ENCODE measurements at places on chromosomes 12 and 14.

GRCh38 chr12:108821407-108822397, 35.7 kb downstream of the SSH1 start:
- no peaks in the 10 kb centered on the region for H3K27me3 ChIP-seq
- peak overlapping the region; percentile 28 for H3K27ac ChIP-seq
- H3K36me3 ChIP-seq: peaks cover 27% of the 10 kb centered on the region
- H3K4me1 ChIP-seq: peaks cover 43% of the 10 kb centered on the region
- H3K4me3 ChIP-seq: no peak overlapping the region

DNA sequence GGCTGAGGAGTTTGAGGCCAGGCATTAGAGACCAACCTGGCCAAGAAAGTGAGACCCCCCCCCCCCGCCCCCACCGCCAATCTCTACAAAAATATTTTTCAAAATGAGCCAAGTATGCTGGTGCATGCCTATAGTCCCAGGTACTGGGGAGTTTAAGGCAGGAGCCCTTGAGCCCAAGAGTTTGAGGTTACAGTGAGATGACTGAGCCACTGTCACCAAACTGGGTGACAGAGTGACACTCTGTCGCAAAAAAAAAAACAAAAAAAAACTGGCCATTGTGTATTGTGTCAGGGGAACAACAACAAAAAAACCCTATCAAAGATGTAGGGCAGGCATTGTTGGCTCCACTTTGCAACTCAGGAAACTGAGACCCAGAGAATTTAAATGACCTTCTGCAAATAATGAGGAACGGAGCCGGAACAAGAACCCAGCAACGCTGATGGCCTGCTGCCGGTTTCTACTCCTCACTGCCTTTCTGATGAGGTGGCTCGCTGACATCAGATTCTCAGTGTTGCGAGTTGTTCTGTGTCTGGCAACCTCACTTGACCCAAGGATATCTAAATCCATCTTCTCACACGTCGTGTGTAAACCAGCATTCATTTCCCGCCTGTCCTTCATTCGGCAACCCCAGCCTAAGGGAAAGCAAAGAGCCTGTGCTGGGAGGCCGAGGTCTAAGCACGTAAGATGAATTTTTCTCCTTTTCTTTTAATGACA, 195.2 kb upstream of the CRY1 start:
- no peaks in the 10 kb centered on the region for H3K36me3 ChIP-seq
- peaks cover 8% of the 10 kb centered on the region for H3K4me1 ChIP-seq
- no peak overlapping the region for H3K27ac ChIP-seq
- H3K4me3 ChIP-seq: no peak overlapping the region
- no peaks in the 10 kb centered on the region for H3K27me3 ChIP-seq

DNA sequence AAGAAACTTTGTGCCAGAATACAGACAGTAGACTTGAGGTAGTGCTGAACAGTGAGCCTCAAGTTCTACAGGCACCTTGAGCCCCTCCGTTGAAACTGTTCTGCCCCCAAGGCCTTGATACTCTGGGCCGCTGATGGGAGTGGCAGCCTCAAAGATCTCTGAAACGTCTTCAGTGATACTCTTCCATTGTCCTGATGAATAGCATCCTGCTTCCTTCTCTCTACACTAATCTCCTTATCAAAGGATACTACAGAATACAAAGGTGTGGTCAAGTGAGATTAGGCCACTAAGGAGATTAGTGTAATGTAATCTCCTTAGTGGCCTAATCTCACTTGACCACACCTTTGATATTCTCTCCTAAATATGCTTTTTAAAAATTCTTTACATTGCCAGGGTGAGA, 419.8 kb upstream of the SEL1L start:
- H3K4me3 ChIP-seq: no peak overlapping the region
- H3K4me1 ChIP-seq: no peaks in the 10 kb centered on the region
- DNase-seq: no peak

DNA sequence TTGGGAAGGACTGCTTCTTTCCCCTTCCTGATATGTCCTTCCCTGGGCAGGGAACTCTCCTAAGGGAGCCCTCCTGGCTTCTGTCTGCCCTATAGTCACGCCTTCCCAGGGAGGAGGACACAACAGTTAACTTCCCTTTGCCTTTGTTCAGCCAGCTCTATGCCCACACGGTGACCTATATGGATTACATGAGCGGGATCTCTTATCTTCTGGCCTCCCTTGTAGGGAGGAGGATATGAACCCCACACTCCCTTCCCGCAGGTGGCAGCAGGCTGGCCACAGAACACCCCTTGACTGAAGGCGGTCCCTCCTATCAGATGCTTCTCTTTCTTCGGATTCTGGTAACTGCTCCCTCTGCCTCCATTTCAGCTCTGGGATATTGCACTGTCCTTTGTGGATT, 135.6 kb upstream of the MAX start:
- peaks cover 4% of the 10 kb centered on the region for H3K4me1 ChIP-seq
- H3K27ac ChIP-seq: no peak overlapping the region
- no peaks in the 10 kb centered on the region for H3K27me3 ChIP-seq
- H3K4me3 ChIP-seq: no peak overlapping the region
- H3K36me3 ChIP-seq: no peaks in the 10 kb centered on the region

DNA sequence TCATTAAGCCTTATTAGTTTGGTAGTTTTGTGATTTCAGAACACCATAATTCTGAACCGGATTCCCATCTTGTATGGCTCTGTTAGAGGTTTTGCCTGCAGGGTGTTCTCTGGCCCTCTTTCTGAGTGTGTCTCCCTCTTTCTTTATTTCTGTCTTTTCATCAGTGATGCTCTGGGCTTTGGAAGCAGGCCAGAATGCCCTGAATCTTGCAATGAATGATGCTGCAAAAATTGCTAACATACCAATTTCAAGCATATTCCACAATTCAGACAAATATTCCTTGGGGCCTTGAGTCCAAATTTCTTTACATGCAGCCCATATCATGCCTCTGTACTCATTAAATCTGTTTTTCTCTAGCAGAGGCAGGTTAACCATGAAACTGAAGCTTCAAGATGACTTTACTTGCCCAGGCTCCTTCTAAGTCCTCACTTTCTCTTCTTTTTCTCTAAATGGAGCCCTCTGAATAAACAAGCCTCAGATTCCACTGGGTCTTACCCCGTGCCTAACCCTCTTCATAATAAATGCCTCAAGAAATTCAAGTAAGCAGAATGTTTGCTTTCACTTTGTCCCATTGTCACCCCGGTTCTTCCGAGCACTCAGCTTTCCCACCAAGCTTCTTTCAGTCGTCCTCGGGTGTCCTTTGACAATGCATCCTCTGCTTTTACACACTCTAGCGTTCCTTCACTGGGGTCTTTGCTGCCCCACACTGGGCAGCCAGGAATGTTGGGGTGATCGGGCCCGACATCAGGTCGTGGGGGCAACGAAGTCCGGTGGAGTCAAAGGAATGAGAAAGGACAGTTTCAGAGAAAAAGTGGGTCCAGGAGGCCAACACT, 78.8 kb upstream of the SLC38A4 start:
- no peaks in the 10 kb centered on the region for H3K27me3 ChIP-seq
- no peaks in the 10 kb centered on the region for H3K36me3 ChIP-seq
- H3K27ac ChIP-seq: no peak overlapping the region
- H3K4me3 ChIP-seq: no peak overlapping the region
- DNase-seq: no peak

GRCh38 chr14:50083467-50084337, 32.7 kb downstream of the VCPKMT start:
- H3K4me1 ChIP-seq: peaks cover 86% of the 10 kb centered on the region
- H3K27me3 ChIP-seq: no peaks in the 10 kb centered on the region
- H3K4me3 ChIP-seq: peak overlapping the region; percentile 82
- peak overlapping the region; percentile 98 for H3K27ac ChIP-seq
- H3K36me3 ChIP-seq: peaks cover 15% of the 10 kb centered on the region
- peak; percentile 77 for DNase-seq

GRCh38 chr12:107302649-107303341, 209.4 kb upstream of the CRY1 start:
- no peaks in the 10 kb centered on the region for H3K36me3 ChIP-seq
- no peak overlapping the region for H3K4me3 ChIP-seq
- no peaks in the 10 kb centered on the region for H3K27me3 ChIP-seq
- H3K27ac ChIP-seq: no peak overlapping the region
- no peak for DNase-seq

GRCh38 chr14:59576332-59577294, at the start of gene CCDC175:
Gene CCDC175 (minus strand): TSS chr14:59576812. CDS start chr14:59576775, 37 bp downstream.
- H3K4me1 ChIP-seq: peaks cover 6% of the 10 kb centered on the region
- no peaks in the 10 kb centered on the region for H3K36me3 ChIP-seq
- H3K27ac ChIP-seq: no peak within 1 kb of the TSS
- peaks cover 20% of the 10 kb centered on the region for H3K27me3 ChIP-seq
- H3K4me3 ChIP-seq: peak within 1 kb of the TSS; percentile 63

GRCh38 chr14:47191700-47192099, 483.7 kb downstream of the MDGA2 start:
- H3K4me1 ChIP-seq: no peaks in the 10 kb centered on the region
- H3K27me3 ChIP-seq: no peaks in the 10 kb centered on the region
- DNase-seq: no peak
- H3K27ac ChIP-seq: no peak overlapping the region
- H3K4me3 ChIP-seq: no peak overlapping the region

DNA sequence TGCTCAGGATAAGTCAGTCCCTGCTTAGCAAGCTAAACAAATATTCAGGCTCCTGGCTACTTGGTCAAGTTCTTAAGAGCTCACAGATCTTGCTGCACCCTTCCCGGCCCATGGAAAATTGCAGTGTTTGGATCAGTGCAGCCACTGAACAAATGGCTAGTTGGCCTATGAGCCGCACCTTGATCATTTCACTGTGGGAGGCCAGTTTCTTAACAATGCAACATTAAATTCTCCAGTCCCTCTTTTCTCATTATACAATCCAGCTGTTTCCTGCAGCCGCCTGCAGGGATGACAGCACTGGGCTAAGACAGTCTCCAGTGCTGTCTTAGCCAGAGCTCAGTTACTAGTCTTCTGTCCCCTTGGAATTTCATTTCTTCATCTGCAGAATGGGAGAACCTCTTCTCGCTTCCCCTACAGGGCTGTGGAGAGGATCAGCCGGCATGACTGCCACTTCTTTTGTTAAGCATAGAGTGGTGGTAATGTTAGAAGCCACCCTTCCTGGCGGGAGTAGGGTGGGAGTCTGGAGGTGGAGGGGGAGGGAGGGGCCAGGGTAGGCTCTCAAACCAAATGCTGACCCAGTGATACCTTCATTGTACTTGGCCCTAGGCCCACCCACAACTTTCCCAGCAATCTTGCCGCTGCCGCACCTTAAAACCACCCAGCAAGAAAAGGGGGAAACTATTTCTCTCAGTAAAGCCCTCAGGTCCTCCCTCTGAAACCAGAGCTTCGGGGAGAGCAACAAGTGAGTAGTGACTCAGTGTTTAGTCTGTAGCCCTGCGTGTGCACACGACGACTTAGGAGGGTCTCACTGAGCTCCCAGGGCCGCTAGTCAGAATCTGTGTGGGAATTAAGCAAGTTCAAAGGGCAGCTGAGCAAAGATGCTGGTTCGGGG, 145.7 kb downstream of the NUAK1 start:
- no peaks in the 10 kb centered on the region for H3K4me1 ChIP-seq
- H3K36me3 ChIP-seq: no peaks in the 10 kb centered on the region
- no peak overlapping the region for H3K27ac ChIP-seq
- DNase-seq: no peak
- H3K4me3 ChIP-seq: no peak overlapping the region

DNA sequence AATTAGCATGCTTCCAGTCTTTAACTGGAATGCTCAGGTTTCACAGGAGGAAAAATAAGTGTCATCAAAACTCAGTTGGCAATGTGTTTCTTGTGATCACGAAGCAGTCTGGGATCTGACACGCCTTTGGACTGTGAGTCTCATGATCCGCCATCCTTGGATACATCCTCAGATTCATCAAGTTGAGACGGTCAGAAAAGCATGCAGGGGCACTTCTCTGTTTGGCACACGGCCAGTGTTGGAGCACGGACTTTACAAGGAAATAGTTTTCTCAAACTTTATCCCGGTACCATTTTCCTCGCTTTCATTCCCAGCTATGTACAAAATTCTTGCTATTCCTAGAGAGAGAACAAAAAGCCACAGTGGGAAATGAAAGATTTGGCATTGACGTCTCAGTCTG, 88.4 kb upstream of the PARP11 start:
- H3K36me3 ChIP-seq: no peaks in the 10 kb centered on the region
- peaks cover 20% of the 10 kb centered on the region for H3K4me1 ChIP-seq
- no peak overlapping the region for H3K4me3 ChIP-seq
- H3K27me3 ChIP-seq: no peaks in the 10 kb centered on the region
- no peak overlapping the region for H3K27ac ChIP-seq
- DNase-seq: no peak

- H3K27me3 ChIP-seq: peaks cover 21% of the 10 kb centered on the region
- no peak overlapping the region for H3K4me3 ChIP-seq
- no peak for DNase-seq
- peaks cover 8% of the 10 kb centered on the region for H3K4me1 ChIP-seq
- no peak overlapping the region for H3K27ac ChIP-seq
These were observed 6.0 kb downstream of the INSM2 start for GRCh38 chr14:35539969-35540368.

DNA sequence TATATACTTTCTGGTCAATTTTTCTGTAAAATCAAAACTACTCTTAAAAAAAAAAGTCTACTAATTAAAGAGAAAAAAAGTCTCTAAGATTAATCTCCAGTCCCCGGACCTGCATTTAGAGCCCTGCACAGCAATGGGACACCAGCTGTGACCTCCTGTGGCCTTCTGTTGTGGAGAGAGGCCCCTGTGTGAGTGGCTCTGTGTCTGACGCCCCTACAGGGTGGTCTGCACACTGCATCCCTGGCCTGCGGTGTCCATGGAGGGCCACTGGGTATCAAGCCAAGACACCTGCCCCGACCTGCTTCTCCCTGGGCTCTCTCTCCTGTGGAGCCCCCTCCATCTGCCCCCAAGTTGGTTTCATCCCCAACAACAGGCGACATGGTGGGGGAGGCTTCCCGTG, 248.0 kb upstream of the DIO3 start:
- no peaks in the 10 kb centered on the region for H3K4me1 ChIP-seq
- no peak for DNase-seq
- no peak overlapping the region for H3K4me3 ChIP-seq
- H3K36me3 ChIP-seq: peaks cover 1% of the 10 kb centered on the region
- peaks cover 16% of the 10 kb centered on the region for H3K27me3 ChIP-seq

DNA sequence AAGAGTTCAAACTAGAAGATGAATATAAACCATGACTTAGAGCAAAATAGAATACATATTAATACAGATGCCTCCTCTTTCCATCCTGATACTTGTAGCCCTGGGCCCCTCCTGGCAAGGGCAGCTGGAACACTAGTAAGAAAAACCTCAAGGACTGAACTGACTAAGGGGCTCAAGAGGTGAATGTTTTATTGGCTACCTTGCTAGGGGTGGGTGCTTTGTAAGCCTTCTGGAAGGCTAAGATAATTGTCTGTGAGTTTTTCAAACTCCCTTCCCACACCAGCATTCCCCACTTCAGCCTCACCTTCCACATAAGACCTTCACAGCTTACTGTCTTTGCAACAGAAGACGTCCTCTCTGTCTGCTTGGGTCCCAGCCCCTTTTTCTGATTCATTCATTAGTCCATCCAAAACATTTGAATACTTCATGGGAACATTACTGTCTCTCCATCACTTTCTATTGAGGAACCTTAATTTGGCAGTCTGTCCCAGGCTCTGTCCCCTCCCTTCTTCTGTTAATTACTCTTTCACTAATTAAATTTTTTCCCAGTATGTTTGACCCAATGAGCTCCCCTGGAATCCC, 1.1 kb upstream of the MARCHF9 start:
- H3K4me3 ChIP-seq: peak overlapping the region; percentile 80
- DNase-seq: no peak
- peaks cover 3% of the 10 kb centered on the region for H3K27me3 ChIP-seq
- H3K4me1 ChIP-seq: peaks cover 62% of the 10 kb centered on the region

- no peak overlapping the region for H3K4me3 ChIP-seq
- H3K4me1 ChIP-seq: no peaks in the 10 kb centered on the region
- no peaks in the 10 kb centered on the region for H3K36me3 ChIP-seq
- H3K27ac ChIP-seq: no peak overlapping the region
These were observed 27.7 kb upstream of the TBX3 start for GRCh38 chr12:114711689-114712152.

All from activated naive CD8-positive, alpha-beta T cell treated with anti-CD3 and anti-CD28 coated beads, Interleukin-2, amount 50 U/mL, for 24 hours (primary cell).